ENCODE measurements at places on chromosomes 7 and 10. TPM values are rescaled to one million over a fixed set of nuclear protein-coding genes. Genes with fewer than 3 reads are reported as not detected.

DNA sequence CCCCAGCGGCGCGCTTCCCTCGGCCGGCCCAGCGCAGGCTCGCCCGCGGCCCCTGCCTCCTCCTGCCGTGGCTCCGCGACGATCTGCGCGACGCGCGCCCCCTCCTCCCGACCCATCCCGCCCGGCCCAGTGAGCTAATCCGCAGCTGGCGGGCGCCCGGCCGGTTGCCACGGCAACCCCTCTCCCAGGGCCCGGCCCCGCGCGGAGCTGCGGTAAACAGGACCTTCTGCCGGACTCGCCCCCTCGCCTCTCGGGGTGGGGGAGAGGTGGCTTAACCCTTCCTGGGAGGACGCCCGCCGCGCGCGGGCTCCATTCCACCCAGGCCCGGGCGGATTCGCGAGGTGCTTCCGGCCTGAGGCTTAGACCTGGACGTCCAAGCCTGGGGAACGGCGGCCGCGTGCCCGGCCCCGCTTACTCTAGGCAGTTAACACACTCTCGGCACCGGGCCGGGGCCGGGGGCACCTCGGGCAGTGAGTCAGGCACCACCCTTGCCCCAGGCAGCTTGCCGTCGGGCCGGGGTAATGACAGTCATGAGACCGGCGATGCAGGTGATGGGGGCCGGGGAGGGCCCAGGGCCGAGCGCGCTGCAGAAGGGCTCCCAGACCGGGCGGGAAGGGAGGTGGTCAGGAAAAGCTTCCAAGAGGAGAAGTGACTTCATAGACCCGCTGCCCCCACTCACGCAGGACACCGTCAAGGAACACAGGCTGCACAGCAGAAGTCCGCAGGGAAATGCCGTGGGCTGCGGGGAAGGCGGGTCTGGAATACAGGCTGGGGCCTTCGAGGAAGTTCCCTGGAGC lies at the start of gene DENND2A:
Gene DENND2A (minus strand): TSS at position 87 of the 797 bp plus-strand sequence. CDS start 38,416 bp downstream, outside the sequence.
- DNase-seq = peak; percentile 93

Gene TMEM130
- polyA plus RNA-seq = 6.4 TPM

Gene SCIN
- 0.69 TPM for polyA plus RNA-seq

- DNase-seq = no peak
These were observed 27.1 kb downstream of the AKR1B1 start for GRCh38 chr7:134431815-134432214.

DNA sequence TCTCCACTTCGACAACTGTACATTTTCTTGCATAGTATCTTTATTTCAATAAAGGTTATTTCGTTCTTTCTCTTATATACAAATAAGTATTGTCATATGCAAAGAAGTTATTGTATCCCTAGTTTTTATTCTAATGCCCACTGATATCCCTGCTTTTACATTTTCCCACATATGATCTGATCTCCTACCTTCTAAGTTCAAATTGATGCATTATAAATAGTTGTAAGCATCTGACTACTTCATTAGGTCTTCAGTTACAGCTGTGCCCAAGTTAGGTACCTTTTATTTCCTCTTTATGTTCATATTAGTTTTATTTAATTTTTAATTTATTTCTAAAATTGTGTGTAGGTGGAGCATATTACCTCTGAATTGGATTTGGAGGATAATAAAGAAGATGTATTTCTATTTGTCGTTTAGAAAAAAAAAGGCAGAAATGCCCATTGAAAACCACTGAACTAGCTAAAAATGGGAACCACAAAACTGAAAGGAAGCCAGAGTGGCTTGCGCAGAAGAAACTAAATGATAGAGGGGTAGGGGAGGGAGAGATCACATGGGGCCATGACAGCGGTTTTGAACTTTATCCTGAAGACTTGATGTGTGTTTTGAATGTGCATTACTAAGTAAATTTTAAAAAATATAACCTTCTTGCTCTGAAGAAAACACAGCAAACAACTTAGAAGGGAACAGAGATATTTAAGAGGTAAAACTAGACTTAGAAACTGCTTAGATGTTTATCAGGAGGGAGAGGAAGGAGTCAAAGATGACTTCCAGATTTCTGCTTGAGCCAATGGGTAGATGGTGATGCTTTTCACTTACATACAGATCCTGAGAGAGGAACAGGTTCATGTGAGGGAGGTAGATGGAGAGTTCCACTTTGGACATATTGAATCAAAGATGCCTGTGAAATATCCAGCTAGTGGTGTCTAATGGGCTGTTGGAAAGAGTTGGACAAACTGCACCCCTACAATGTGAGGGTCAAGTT lies 9.3 kb upstream of the ZC3HAV1L start:
- DNase-seq = no peak

DNA sequence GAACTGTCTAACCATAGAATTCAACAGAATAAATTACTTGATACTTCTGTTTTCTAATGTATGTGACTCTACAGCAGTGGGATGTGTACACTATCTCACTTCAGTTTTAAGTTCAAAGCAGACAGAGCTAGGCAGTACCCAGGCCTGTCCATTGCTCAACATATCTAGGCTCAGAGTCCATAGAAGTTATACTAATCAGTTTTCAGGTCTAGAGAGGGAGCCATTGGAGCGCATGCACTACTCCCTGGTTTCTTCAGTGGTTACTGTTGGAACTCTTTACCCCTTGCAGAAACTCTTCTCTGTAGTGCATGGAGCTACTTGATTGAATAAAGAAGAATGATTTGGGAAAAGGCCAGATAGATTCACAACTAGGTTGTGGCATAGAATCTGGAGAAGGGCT lies 4.4 kb downstream of the CD36 start:
- no peak for DNase-seq

Gene IFIT3
- polyA plus RNA-seq = 11.4 TPM

GRCh38 chr10:28681291-28681763 lies 4.0 kb downstream of the BAMBI start:
- DNase-seq = no peak

- DNase-seq = no peak
These were observed 16.1 kb upstream of the NDST2 start for GRCh38 chr10:73827346-73828089.

DNA sequence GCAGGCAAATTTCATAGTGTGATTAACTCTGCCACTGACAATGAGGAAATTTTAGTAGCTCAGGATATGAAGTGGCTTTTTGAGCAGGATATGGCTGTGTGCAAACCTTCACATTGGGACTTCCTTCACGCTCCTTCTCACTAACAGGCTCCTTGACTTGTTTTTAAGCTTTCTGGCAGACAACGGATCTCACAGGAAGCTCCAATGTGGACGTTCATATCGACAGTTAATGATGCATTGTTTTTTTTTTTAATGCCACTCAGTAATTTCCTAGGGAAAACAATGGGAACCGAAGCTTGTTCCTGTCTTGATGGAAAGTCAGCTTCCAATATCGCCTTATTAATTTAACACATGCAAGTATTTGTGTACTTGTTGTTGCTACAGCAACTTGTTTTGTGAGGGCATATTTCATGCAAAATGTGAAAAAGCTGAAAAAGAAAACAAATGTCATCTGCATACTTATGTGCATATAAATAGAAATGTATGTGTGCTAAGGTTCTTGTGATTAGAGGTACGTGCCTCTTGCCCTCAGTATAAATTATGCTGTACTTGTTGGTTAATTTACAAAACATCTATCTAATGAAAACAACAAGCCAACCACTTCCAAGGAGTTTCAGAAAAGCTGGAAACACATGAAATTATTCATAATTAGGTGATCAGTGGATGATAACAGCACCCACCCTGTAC lies 84.7 kb downstream of the NRP1 start:
- no peak for DNase-seq

Gene PPP1R9A
- 30.7 TPM for polyA plus RNA-seq

GRCh38 chr7:152406491-152406890 lies 29.3 kb downstream of the KMT2C start:
- DNase-seq = no peak

- no peak for DNase-seq
These were observed 27.5 kb downstream of the ADD3 start for GRCh38 chr10:110035070-110035921.

Gene ADARB2
- 0.44 TPM for polyA plus RNA-seq

DNA sequence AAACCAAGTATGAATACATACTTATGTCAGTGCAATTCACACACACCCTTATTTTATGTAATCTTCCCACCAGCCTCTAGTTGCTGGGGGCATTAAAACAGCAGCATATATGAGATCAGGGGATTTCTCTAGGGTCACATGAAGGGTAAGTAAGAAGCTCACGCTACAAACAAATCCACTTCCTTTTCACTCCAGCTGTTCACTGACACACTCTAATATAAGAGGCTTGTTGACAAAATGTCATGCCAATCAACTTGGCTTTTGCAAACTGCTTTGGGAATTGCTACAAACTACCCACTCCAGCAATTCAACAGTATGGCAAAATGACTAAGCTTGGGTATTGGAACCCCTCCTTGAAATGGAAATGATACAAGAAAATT lies 10.3 kb downstream of the FAM3C start:
- no peak for DNase-seq

- no peak for DNase-seq
These were observed 35.9 kb upstream of the CYP2C9 start for GRCh38 chr10:94902570-94902969.

- DNase-seq = peak; percentile 84
These were observed 45.7 kb downstream of the LYZL2 start for GRCh38 chr10:30583778-30584415.

DNA sequence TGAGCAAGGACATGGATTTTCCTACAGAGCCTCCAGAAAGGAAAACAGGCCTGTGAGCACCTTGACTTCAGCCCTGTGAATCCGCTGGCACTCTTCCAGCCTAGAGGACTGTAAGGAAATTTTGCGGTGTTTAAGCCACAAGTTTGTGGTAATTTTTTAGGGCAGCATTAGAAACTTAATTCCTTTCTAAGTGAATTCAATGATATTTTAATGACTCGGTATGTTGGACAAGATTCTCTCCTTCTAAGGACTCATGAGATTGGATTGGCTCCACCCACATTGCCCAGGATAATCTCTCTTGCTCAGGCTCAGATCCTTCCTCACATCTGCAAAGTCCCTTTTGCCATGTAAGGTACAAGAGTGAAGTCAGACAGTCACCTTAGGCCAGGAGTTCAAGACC lies 4.5 kb downstream of the LYZL2 start:
- DNase-seq = no peak

- no peak for DNase-seq
These were observed 67.7 kb downstream of the ELAPOR2 start for GRCh38 chr7:86991771-86992191.

GRCh38 chr10:97701438-97702069 lies 12.0 kb upstream of the MARVELD1 start:
- peak; percentile 77 for DNase-seq

Gene OR2A12
- not detected for polyA plus RNA-seq

Gene STK31
- polyA plus RNA-seq = 1.5 TPM

Measured in muscle of arm (tissue), 14 donors.